Neuronal stem cell (in vitro differentiated cells): ENCODE measurements at places on chromosomes 3 and 15.
A peak's percentile ranks its signal among the peaks of the same experiment; 100 is the strongest.

DNA sequence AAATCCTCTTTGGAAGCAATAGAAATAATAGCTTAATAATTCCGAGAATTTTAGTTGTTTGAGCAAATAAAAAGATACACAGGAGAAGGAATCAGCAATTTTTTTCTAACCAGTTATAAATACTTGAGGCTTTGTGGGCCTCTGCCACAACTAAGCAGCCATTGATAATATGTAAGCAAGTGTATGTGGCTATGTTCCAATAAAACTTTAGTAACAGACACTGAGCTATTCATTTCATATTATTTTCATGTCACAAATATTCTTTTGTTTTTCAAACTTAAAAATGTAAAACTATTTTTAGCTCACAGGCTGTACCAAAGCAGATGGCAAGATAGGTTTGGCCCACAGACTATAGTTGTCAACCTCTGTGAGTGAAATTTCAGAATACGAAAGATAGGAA, 85.7 kb downstream of the MSL2 start:
- no peak for DNase-seq

GRCh38 chr3:170907637-170908234, 701 bp downstream of the EIF5A2 start:
- no peak for DNase-seq

- DNase-seq, result no peak
Observed at GRCh38 chr3:157148196-157148889, 11.6 kb downstream of the CCNL1 start.

GRCh38 chr3:189368384-189368783, 196.6 kb downstream of the TPRG1 start:
- no peak for DNase-seq

GRCh38 chr3:107545680-107546120, 22.9 kb downstream of the BBX start:
- DNase-seq, result no peak

DNA sequence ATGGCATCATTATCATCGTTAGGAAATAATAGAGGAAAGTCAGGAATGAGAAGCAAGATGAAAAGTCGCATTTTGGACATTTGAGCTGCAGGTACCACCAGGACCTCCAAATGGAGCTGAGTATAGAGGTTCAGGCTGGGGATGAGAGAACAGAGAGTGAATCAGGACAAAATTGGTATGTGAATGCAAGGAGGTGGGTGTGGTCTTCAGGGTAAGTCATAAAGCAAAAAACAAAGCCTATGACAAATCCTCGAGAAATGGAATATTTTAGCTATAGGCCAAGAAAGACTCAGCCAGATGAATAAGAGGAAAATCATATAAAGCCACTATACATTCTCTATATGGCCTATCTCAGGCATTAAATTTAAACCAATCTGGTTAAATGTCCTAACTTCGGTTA, 841.3 kb downstream of the ROBO1 start:
- DNase-seq, result no peak

DNA sequence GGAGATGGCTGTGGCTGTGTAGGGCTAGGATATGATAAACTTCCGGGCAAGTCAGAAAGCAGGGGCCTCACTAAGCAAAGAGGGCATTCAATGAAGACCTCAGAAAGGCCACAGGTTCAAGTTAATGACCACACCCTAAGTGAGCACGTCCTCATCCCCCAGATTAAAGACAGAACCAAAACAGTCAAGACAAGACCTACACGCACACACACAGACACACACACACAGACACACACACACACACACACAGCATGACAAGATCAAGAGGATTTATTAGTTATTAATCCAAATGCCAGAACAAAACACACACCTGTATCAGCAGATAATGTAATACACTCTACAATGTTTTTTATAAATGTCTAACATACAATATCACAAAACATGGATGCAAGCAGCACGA, 546.2 kb downstream of the FGF12 start:
- DNase-seq, result no peak

- DNase-seq, result no peak
Observed at GRCh38 chr3:175977968-175978752, 1119.0 kb downstream of the NAALADL2 start.

GRCh38 chr3:69014022-69014580, 617 bp upstream of the EOGT start:
- no peak for DNase-seq

- no peak for DNase-seq
Observed at GRCh38 chr15:55235546-55236036, 38.9 kb upstream of the RSL24D1 start.

DNA sequence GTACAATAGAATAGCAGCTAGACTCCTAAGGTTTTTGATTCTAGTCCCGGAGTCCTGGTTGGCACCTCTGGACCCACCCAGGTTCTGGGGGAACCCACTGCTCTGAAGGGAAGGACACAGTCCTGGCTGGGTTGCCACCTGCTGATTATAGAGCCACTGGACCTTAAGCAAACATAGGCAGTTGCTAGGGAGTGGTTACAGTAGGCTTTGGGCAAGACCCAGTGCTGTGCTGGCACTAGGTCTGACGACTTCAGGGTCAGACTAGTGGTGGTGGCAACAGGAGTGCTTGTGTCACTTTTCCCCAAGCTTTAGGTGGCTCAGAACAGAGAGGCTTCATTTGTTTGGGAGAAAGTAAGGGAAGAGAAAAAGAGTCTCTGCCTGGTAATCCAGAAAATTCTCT, 109.8 kb upstream of the C3orf80 start:
- DNase-seq, result no peak

DNA sequence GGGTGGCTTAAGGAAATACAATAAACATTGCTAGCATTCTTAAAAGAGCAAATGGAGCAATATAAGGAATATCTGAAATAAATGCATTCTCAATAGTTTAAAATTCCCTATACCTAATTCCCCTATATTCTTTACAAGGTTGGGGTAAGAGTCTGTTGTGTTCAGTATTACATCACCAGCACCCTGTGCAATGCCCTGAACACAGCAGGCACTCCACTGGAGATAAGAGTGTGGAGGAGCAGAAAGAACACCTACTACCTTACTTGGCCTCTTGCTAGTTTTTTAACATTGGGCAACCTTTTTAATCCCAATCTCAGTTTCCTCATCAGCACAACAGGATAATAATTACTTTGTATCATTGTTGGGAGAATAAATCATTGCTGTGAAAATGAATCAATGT, 140.2 kb upstream of the PLXND1 start:
- DNase-seq, result no peak

- DNase-seq, result peak; percentile 45
Observed at GRCh38 chr3:137692803-137693431, 71.2 kb upstream of the SOX14 start.

- no peak for DNase-seq
Observed at GRCh38 chr3:58948018-58948417, 101.8 kb downstream of the CFAP20DC start.

DNA sequence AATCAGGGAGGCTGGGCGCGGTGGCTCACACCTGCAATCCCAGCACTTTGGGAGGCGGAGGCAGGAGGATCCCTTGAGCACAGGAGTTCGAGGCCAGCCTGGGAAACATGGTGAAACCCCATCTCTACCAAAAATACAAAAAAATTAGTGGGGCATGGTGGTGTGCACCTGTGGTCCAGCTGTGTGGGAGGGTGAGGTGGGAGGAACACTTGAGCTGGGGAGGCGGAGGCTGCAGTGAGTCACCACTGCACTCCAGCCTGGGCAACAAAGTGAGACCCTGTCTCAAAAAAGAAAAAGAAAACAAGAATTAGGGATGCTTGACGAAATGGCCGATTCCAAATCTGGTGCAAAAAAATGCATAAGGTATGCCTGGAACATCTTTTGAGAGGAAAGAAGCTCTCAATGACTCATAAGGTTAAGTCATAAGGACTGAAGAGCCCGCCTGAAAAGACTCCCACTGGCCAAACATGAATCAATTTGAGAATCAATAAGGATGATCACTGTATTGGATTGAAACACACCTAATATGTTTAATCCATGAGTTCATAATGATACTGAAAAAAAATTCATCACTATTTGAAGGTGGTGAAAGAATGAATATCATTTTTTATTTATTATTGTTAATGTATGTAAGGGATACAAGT, 27.7 kb downstream of the BLM start:
- DNase-seq, result no peak

GRCh38 chr3:153026026-153026425, 136.0 kb upstream of the RAP2B start:
- no peak for DNase-seq

GRCh38 chr3:139521144-139521543, 18.4 kb downstream of the RBP1 start:
- no peak for DNase-seq

DNA sequence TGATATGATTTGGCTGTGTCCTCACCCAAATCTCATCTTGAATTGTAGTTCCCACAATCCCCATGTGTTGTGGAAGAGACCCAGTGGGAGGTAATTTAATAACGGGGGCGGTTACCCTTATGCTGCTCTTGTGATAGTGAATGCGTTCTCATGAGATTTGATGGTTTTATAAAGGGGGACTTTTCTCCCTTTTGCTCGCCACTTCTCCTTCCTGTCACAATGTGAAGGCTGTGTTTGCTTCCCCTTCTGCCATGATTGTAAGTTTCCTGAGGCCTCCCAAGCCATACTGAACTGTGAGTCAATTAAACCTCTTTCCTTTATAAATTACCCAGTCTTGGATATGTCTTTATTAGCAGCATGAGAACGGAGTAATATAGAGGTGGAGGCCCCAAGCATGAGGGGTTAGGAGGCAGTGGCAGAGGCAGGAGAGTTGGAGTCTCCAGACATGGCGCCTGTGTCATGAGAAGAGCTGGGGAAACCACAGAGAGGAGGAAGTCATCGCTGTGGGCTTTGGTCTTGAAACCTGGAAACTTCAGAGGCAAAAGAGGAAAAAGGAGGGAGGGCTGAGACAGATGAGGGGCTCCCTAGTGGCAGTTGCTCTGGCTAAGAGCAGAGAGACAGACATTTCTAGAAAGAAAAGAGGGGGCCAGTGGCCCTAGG, 107.8 kb upstream of the VEPH1 start:
- DNase-seq, result no peak

DNA sequence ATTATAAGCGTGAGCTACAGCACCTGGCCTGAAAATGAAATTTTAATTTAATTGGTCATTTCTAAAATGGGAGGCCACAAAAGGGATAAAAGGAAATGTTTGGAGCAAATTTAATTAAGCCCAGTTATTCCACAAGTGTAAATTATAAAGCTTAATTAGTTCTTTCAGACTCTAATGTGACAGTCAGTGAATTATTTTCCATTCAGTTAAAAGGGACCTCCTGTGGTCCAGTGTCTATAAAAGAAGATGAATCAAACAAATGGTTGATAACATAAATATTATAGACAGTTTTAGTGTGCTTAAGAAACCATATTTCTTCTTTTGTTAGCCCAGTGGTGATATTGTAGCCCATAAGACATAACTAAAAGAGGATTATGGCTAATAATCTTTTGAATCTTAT, 66.4 kb downstream of the CNOT10 start:
- DNase-seq, result no peak

GRCh38 chr3:5140230-5140621, 18.1 kb downstream of the ARL8B start:
- no peak for DNase-seq

GRCh38 chr3:13197281-13197680, 124.1 kb upstream of the IQSEC1 start:
- DNase-seq, result no peak

DNA sequence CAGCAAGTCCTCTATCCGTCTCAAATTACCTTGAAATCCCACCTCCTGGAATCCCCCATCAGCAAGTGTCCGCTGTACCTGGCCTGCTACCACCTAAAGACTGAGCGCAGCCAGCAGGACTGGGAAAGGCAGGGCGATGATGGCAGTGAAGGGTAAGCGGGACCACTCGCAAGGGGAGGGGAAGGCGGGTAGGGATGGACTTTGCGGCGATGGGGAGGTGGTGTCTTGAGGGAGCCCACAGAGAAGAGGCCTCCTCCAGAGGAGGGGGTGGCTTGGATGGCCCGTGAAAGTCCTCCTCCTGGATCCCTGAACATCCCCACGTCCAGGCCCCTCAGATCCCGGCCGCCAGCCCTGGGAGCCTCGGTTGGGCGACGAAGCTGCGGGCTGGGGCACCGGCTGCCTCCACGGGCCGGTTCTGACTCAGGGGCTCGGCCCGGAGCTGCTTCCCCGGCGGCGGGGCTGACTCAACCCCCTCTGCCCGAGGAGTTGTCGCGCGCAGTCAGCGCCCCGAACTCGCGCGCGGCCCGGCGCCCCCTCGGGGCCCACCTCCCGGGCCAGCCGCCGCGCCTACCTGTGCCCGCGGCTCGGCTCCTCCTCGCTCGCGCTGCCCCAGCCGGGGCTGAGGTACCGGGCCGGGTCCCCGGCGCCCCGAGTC, 512 bp downstream of the LARP6 start:
- peak; percentile 39 for DNase-seq

GRCh38 chr3:197380786-197381185, 82.4 kb upstream of the DLG1 start:
- DNase-seq, result no peak

GRCh38 chr3:108123326-108123725, 32.5 kb upstream of the CD47 start:
- DNase-seq, result no peak

DNA sequence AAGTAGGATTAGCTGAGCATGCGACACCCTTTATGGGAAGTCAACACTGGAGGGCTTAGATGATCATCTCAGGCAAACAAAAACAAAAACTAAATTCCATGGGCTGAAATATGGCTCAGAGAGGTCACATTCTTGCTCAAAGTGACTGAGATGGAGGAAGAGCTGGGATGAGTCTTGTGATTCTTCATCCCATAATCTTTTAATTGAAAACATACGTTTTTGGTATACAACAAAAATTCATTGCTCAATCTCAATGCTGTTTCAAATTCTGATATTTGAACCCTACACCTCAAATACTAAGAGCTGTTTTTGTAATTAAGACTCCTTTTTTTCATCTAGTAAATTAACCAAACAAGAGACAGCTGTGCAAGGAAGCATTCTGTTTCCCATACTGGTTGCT, 257.0 kb downstream of the NR1D2 start:
- no peak for DNase-seq

DNA sequence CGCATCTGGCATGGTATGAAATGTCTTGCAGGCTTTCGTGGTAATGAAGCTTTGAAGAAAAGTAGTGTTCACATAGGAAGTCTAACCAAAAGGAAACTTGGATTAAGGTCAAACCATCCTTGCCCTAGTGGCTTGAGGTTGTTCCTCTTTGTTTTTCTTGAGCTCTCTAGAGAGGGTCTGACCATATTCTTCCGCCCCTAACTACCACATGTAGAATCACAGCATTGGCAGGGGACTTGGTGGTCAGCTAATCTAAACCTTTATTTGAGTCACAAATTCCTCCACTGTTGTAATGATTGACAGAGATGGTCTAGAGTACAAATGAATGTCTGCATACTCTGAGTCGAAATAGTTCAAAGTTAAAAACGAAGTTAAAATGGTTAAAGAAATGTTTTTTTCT, 39.1 kb upstream of the PHLDB2 start:
- DNase-seq, result no peak

DNA sequence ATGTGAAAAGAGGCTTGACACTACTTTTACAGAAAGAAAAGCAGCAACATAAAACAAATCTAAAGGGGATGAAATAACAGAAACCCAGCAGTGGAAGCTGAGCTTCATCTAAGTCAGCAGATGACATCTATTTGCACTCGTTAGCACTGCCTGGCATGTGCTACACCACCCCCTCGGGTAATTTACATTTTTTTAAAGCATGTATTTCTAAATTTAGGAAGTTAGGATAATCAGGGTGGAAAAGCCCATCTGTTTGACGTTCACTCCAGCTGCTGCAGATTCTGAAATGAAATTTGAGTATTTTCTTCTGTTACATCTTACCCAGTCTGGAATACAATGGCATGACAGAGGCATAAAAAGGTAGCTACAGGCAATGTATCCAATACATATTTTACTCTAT, 20.7 kb downstream of the IGSF11 start:
- no peak for DNase-seq

- DNase-seq, result no peak
Observed at GRCh38 chr3:120151791-120152190, 57.5 kb upstream of the GSK3B start.
